Hematopoietic multipotent progenitor cell (in vitro differentiated cells): ENCODE measurements at places on chromosomes 2 and 18. TPM values are rescaled to one million over a fixed set of nuclear protein-coding genes. Genes with fewer than 3 reads are reported as not detected.
A peak's percentile ranks its signal among the peaks of the same experiment; 100 is the strongest.

GRCh38 chr2:12488352-12489318 is 228.1 kb upstream of the TRIB2 start:
- DNase-seq = no peak

Gene EVX2
- not detected for total RNA-seq

DNA sequence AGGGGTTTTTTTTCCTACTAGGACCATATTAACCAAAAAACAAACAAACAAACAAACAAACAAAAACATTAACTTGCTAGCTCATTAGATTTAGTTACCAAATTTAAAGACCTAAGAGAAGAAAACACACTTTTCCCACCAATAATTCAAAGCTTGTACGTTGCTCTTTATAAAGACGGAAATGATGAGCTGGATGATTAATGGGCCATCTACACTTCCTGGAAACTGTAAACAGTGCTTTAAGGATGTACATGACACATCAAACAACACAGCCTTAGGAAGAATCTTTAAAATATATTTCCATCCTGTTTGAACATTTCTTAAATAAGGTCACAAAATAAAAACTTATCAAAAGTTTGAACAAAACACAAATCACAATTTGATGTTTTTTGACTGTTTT is 982 bp downstream of the BMP10 start:
- no peak for DNase-seq

DNA sequence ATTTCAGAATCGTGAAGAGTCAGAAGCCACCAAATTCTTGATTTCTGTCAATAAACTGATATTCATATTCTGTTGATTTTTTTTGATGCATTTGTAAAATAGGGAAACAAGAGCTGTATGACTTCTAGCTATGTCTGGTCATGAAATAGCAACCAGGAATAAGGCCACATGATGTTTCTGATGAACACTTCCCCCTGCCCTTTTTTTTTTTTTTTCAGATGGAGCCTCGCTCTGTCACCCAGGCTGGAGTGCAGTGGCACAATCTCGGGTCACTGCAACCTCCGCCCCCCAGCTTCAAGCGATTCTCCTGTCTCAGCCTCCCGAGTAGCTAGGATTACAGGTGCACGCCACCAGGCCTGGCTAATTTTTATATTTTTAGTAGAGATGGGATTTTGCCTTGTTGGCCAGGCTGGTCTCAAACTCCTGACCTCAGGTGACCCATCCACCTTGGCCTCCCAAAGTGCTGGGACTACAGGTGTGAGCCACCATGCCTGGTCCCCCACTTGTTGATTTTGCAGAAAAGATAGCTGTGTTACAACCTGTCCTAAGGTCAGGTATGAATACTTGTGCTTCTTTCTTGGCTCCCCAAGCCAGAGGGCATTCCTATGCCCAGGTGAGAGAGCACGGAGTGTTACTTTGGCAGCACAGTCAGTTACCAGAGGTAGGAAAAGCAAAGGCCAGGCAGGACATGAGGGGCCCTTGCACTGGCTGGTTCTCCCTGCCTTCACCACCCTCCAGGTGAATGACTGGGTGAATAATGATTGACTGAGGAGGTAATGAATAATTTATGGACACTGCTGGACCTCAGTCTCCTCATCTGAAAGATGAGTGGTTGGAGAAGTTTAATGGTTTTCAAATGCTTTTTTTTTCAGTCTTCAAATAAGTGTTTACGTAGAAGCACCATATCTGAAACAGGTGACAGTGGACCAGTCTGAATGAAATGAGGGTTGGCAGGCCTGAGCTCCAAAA is 39.6 kb downstream of the PAX8 start:
- no peak for DNase-seq

- no peak for DNase-seq
Observed at GRCh38 chr2:112683550-112684414, 37.0 kb upstream of the NT5DC4 start.

Gene TMEM163
- 17.2 TPM for total RNA-seq

DNA sequence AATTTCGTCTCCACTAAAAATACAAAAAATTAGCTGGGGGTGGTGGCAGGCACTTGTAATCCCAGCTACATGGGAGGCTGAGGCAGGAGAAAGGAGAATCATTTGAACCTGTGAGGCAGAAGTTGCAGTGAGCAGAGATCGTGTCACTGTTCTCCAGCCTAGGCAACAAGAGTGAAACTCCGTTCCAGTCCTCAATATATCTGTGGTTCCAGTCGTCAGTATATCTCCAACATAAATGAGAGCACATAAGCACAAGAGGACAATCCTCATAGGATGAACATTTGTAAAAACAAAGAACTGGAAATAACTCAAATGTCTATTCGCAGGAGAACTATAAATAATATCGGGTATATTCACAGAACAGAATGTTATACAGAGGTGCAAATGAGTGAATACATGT is 13.1 kb upstream of the PLEK start:
- no peak for DNase-seq

- DNase-seq = no peak
Observed at GRCh38 chr2:130975729-130976128, 117.5 kb downstream of the FAM168B start.

GRCh38 chr2:218465987-218466633 is 47.2 kb downstream of the VIL1 start:
- DNase-seq = peak; percentile 13

DNA sequence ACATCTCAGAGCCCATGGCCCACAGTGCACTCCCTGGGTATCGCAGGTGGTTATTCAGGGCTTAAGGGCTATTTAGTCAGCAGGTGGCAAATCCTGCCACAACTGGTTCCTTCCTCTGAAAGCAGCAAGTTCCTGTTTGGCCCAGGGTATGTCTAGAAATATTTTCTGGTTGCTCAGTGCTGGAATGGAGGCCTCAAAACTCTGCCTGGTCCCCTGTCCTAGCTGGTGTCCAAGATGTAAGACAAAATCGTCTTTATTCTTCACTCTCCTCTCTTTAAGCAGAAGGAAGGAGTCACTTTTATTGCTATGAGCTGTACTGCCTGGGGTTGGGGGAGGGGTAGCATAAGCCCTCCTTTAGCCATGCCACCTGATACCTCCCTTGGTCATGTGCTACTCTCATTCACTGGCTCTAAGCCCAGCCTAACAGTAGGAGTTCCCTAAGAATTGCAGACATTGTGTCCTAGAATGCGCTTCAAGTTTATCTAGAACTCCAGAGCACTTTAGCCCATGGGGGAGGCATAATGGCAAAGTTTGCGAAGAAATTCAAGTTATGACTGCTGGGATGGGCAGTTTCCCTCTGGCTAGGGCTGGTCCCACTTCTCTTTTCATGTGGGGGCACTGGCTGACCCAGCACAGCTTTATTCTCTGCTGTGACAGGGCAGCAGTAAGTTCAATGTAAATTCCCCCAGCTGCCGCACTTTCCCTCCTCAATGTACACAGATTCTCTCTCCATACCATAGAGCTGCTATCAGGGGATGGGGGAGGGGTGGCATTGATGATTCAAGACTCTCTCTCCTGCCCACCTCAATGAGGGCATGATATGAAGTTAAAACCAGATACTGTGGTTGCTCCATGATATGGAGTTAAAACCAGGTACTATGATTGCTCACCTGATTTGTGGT is 27.1 kb upstream of the CWC22 start:
- DNase-seq = peak; percentile 3

GRCh38 chr2:100592226-100592625 is 29.4 kb downstream of the PDCL3 start:
- DNase-seq = no peak

DNA sequence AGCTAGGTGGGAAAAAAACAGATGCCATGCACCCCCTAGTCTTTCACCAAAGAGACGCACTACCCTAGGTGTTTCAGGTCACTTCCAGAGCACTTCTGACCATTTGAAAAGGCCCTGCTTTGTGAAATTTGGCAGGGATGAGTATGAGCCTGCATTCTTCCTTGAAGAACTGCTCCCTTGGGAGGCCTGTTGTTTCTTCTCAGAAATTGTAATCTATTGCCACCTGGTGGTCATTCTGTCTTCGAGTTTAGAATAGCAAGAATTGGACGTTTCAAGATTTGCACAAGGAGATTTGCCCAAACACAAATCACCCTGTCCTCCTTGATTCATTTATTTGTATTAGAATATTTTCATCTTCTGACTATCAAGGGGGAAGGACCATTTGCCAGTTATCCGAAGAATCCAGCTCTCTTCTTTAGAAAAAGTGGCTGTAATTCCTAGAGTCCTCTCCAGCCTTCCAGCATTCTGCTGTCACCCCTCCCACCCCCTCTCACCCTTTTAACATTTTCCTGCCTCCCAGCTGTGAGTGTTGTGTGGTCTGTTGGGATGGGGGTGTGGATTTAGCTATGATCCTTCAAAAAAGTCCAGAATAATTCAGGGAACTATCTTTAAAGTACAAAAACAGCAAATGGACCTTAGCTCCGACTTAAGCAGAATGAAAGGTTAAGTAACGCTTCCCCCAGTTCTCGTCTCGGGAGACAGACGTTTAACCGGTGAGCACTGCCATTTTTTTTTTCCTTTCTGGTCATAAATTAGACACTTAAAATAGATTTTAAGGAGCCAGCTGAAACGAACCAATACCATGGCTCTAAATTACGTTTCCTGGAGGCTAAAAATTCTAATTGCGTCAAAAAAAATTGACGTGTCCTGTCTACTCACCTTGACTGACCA is 3.7 kb upstream of the GAD1 start:
- peak; percentile 75 for DNase-seq

DNA sequence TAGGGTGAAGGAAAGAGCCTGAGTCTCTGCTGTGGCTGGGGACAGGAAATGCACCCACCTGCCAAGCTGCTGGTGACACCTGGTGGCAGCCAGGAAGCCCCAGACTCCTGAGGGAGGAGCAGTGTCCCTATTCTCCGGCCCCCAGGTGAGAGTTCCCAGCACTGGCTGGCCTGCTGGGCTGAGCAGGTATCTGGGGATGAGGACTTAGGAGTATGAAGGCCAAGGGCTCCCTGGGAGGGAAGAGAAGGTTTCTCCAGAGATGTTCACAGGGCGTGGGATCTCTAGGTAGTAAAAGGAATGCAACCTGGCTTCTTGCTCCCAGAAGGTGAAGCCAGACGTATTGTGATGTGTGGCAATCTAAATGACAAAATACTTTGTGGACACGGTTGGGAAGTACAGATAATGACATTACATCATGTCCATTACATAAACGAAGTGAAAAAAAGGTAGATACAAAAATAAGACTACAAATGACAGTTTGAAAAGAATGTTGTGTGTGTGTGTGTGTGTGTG is 75.8 kb upstream of the SLC1A4 start:
- DNase-seq = no peak

DNA sequence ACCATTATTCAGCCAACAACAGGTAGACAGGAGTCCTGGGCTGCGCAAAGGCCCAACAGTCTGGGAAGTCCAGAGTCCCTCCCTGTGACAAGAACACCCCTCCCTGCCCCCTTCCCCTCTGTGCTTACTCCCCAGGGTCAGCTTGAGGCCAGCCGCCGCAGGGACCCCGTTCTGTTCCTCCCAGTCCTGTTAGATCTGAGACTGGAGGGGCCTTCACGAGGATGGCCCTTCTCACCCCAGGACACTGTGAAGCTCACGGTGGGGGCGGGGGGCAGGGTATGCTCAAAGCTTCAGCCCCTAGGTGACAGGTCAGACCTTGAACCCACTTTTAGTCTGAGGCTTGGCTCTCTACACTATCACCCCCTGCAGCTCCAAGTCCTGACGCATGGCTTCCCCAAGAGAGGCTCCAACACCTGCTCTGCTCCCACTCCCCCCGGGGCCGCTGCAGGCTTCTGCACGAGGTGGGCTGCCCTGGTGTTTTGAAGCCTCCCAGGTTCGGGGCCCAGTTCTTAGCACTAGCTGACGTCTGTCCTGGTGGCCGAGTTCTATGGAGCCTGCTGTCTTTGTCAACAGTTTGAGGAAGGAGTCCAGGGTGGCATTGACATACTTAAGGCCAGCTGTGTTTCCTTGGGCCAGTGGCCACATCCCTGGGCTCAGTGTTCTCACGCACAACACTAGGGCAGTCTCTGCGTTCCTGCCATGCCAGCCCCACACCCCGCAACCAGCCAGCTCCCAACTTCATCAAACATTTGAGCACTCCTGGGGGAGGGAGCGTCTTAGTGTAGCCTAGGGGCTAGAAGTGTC is 37.2 kb upstream of the HPCAL1 start:
- DNase-seq = no peak

GRCh38 chr2:30177956-30178355 is 31.1 kb downstream of the YPEL5 start:
- no peak for DNase-seq

Gene COL5A2
- total RNA-seq = 0.54 TPM

DNA sequence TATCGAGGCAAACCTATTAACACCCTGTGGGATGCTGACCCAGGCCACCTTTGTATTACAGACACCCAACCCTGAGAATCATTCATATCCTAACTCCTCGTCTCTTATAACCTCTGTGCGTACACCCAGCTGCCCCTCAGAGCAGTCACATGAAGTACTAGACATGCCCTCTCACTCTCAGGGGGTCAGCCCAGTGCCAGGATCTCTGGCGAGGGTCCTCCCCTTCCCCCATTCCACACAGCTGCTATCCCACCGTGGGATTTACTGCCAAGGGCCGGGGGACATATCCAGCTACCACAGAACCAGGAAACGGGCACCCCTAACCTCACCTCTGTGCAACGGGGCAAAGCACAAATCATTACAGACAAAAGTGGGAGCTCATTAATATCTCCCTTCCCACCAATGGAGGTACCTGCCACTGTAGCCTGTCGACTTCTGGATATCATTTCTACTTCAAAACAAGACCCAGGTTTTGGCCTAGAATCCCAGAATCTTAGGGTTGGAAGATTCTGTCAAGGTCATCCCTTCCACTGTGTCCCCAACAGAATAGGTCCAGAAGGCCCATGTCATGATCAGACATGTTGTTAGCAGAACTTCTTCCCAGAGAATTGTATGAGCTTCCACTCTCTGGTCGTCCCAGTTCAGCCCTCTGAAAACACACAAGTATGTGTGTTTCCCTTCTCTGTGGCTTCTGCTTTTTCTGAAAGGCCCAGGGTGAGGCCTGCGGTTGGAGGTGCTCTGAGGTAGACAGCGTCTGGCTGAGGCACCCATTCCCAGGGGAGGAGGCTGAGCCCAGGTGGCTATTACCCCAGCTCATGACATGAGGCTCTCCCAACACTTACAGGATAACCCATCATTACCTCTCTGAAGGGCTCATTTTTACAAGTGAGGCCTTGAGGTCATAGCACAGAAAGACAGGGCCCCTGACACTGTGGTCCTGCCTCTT is 1.7 kb downstream of the TMBIM1 start:
- DNase-seq = peak; percentile 55

Gene EFEMP1
- 0.27 TPM for total RNA-seq

- no peak for DNase-seq
Observed at GRCh38 chr2:138485019-138485418, 16.6 kb upstream of the SPOPL start.

DNA sequence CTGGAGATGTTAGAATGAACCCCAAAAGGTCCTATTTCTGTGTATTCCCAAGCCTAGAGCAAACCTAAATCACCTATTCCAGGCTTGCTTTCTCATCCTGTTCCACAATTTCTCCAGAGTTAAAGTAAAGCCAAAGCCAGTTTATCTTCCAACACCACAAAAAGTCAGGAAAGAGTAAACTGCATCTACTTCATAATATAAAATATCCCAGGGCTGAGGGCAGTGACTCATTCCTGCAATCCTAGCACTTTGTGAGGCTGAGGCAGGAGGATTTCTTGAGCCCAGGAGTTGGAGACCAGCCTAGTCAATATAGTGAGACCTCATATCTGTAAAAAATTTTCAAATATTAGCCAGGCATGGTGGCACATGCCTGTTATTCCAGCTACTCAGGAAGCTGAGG is 241.4 kb downstream of the CDH20 start:
- no peak for DNase-seq

GRCh38 chr2:165818920-165819319 is 24.9 kb upstream of the GALNT3 start:
- no peak for DNase-seq

Gene SERPINB2
- total RNA-seq = 0.27 TPM
